ENCODE measurements at places on chromosomes 3 and 15. TPM values are rescaled to one million over a fixed set of nuclear protein-coding genes. Genes with fewer than 3 reads are reported as not detected.

Gene HYPK
- 13.5 TPM for polyA plus RNA-seq

Gene A4GNT
- polyA plus RNA-seq = 1.4 TPM

Gene PPP1R14D
- 0.22 TPM for polyA plus RNA-seq

Gene SERINC4
- polyA plus RNA-seq = not detected

Gene CYP8B1
- 0.83 TPM for polyA plus RNA-seq

Gene SNTN
- polyA plus RNA-seq = not detected

Gene NEK10
- polyA plus RNA-seq = 1.7 TPM

Gene GMPS
- polyA plus RNA-seq = 72.3 TPM

Gene PRR20G
- not detected for polyA plus RNA-seq

Gene UTS2B
- 0.45 TPM for polyA plus RNA-seq

GRCh38 chr15:48785712-48786111 is 25.2 kb downstream of the CEP152 start:
- no peak for DNase-seq

- no peak for DNase-seq
Measured at GRCh38 chr15:49506341-49506740, 83.3 kb downstream of the FGF7 start.

GRCh38 chr3:33231756-33232465 is 13.3 kb upstream of the SUSD5 start:
- DNase-seq = no peak

- DNase-seq = no peak
Measured at GRCh38 chr15:91426412-91426811, 326.4 kb downstream of the SV2B start.

DNA sequence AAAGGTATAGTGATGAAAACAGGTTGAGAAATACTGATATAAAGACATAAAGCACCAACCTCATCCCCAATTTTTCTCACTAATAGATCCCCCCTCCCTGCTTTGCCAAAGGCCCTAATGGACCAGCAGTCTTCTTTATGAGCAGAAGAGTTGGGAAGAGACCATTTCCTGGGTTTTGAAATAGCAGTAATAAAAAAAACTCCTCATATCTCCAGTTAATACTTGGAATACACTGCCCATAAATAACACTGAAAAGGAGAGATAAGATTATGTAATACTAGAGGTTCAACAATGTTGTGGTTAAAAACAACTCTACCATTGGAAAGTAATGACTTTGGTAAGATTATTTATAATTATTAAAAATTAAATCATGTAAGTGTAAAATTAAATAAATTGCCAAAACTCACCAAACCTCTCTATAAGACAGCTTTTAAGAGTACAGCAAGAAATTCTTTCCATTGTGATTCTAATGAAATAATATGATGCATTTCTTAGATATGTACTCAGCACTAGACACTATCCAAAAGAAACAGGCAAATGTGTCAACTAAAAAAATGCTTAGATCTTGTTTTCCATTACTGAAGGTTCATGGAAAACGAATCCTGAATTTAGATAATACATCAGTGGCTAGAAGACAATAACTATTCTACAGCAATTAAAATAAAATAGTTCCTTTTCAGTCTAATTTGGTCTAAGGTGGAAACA is 88.2 kb downstream of the FAIM start:
- DNase-seq = no peak

DNA sequence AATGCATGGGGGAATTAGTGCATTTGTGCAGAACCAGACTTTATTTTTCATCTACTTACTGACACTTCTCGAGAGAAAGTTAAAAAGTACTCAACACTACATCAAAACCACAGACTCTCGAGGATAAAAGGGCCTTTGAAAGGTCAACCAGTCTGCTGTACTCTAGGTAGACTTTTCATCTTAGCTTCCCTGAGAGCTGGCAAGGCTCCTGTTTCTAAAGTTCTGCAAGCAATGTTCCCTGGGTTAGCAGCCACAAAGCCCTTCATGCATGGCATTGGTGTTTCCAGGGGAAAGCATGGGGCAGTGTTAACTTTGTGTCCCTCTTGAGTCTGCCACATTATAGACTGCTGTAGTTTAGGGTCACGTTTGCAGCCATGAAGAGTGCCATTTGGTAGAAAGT is 106.4 kb upstream of the PFN2 start:
- DNase-seq = no peak

DNA sequence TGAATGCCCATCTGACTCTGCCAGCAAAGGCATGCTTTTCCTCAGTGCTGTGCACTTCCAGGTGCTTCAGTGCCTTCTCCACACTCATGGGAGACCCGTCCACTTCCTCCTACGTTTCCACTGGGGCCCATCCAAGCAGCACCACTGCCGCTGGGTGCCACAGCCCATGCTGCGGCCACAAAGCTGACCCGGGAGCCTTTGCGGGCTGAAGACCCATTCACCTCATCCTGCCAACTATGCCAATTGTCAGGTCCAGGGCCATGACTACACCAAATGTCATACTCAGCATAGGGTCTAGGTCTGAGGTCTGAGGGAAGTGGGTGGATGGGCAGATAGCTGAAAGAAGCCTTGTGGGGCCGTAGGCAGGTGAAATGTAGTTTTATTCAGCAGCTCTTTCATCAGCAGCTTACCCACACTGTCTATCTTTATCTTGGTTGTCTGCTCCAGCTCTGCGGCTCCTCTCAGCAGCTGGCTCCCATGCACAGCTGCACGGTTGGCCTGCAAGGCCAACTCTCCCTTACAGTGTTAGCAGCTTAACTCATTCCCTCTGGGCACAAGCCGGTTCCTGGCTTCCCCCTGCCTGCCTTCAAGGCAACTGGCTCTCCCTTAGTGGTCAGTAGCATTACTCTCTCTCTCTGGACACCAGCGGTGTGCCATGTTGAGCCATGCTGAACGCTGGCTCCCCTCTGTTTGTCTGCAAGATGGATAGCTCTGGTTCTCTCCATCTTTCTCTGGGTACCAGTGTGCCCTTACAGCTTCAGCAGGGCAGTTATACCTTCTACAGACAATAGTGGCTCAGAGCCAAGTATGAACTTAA is 63.7 kb upstream of the SIAH2 start:
- DNase-seq = no peak

DNA sequence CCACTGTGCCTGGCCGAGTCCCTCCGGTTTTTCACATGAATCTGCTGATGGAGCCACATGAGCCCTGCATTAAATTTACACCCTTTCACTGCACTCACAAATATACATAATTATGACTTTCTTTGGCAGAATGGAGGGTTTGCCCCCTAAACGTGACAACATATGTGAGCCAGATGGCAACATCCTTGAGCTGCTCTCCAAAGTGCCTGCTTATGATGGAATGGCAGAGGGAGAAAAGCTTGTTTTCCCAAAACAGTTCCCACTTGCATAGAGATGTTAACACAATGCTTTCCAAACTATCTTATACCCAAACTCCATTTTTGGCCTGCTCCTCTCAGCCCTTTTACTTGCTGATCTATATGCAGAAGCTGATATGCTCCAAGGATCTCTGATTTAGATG is 54.9 kb downstream of the ABCC5 start:
- no peak for DNase-seq

GRCh38 chr15:33448961-33449606 is 138.3 kb downstream of the RYR3 start:
- DNase-seq = no peak

DNA sequence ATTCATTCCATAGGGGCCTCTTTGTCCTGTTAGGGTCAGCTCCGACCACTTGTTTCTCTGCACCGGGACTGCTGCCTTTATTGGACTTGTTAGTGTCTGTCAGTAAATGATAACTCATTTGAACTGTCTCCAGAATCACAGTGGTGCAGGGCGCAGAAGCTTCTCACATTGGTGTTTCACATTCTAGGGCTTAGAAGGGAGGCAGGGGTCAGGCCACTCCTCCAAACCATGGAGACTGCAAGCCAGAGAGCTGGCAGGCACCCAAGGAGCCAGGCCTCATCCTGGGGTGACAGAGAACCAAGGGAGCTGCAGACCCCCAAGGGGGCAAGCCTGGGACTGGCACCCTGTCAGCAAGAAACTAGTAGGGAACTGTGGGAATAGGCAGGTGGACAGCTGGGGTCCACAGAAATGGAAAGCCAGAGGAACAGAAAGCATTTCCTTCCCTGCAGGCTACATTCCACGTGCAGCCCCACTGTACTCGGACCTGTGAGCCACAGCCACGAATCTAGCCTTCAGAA is 49.1 kb downstream of the CCNL1 start:
- no peak for DNase-seq

GRCh38 chr15:71752604-71753289 is 57.6 kb upstream of the NR2E3 start:
- DNase-seq = no peak

DNA sequence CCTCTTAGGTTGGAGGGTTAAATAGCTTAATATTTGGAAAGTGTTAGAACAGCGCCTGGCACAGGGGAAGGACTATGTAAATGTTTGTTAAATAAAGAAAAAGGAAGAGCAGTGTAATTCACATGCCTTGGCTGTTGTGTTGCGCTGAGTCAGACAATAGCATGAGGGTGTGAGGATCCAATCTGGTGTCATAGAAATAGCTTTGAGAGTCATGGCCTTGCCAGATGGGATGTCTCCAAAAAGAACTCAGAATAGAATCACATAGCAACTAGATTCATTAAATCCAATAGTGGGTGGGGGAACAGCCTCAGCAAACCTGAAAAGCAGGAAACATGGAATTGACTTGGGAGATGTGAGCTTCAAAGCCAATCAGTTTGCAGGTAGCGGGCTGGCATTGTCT is 3.9 kb upstream of the RBSN start:
- DNase-seq = no peak

DNA sequence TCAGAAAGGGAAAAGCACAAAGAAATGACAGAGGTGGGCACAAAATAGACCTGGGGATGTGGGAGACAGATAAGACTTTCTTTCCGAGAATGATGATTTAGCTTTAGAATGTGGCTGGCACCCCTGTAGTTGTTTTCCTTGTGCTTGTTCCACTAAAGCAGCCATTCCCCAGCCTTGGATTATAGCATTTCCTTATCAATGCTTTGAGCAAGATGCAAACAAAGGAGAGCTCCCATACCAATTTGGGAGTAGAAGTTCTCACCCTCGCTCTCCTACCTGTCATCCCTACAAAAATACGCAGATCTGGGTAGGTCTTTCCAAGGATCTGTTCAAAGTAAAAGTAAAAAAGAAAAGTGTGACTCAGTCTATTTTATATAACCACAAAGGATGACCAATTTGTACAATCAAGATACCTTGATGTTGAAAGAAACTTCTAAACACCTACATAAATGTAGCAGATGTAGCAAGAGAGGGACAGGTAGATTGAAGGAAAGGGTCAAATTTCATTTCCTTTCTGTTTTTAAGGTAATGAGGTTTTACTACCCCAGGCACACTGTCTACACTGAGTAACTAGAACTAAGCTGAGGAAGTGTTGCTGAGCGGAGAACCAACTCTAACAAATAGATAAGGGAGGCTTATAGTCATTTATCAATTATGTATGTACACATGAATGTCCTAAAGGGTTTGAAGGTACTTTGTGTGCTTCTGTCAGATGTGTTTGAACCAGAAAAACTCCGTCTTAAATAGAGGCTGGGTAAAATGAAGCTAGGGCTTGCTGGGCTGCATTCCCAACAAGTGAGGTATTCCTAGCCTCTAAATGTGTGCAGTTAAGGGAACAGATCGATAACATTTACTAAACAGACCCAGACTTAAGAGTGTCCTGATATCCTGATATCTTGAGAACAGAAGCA is 91.1 kb upstream of the LRRN1 start:
- DNase-seq = no peak

DNA sequence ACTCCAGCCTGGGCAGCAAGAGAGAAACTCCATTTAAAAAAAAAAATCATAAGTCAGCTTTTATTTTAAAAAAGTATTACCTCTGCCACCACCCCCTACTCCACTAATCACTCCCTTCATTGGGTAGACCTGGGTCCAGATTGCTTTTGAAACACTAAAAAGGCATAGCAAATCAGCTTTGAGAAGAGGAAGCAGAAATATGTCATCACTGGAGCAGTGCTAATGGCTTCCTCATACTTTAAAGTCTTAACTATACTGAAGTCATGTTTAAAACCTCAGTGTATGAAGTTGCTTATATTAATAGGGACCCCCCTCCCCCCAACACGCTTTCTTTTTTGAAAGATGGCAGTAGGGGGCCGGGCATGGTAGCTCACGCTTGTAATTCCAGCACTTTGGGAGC is 1.0 kb upstream of the HTR3D start:
- no peak for DNase-seq

All from right renal cortex interstitium (tissue), 3 donors.